ENCODE measurements at places on chromosomes 16 and 17. TPM values are rescaled to one million over a fixed set of nuclear protein-coding genes. Genes with fewer than 3 reads are reported as not detected.

The CDT1 gene
- total RNA-seq, result 21.6 TPM

The FGF11 gene
- 8.6 TPM for total RNA-seq

DNA sequence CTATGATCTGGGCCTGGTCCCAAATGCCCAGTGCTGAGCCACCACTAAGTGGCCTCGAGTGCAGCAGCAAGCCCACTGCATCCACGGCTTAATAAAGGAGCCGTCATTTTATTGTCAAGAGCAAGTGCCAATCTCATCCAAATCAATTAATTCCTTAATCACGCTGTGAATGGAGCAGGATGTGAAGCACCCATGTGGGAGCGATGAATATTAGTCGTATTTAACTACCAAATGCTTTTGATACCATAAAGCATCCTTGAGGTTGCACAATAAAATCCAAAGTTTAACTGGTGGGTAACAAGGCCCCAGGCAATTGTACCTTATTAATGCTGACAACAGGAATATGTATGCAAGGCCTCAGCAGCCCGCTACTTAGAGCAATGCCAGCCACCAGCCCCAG is 226.0 kb upstream of the C16orf82 start:
- ATAC-seq, result no peak

DNA sequence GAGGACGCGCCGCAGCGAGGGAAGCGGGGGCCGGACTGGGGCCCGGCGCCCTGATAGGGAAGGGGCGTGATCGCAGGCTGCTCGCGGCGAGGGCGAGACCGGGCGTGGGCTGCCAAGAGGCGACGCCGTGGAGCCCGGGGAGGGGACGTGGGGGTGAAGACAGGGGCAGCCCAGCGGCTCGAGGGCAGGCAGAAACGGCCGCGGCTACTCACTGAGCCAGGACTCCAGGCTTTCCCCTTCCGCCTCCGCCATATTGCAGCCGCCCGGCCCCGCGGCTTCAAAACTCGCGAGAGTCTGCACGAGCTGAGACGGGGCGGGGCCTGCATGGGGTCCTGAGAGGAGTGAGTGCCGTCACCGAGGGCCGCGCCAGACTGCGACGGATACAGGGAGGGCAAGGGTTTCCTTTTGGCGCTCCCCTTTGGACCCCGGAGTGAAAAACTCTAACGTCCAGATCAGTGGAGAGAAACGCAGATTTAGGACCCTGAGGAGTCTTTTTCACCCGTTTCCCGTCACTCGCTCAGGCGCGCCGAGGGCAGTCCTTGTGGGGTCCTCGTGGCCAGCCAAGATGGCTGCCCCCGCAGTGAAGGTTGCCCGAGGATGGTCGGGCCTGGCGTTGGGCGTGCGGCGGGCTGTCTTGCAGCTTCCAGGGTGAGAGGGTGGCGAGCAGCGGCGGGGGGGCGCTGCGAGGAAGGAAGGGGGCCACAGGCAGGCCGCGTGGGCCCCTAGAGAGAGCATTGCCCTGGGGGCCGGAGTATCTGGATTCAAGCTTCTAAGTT is at the start of the genes GGA3 and MRPS7:
Gene GGA3, minus strand, starts transcription at position 271 of the 776 bp plus-strand sequence. Its CDS starts 19 bp downstream, at position 252.
Gene MRPS7, plus strand, starts transcription at position 544 of the 776 bp plus-strand sequence. Its CDS starts 22 bp downstream, at position 566.
- peak; percentile 94 for ATAC-seq

The CDRT15 gene
- total RNA-seq, result not detected

- ATAC-seq, result no peak
Measured at GRCh38 chr17:40418428-40418706, 671 bp upstream of the TOP2A start.

DNA sequence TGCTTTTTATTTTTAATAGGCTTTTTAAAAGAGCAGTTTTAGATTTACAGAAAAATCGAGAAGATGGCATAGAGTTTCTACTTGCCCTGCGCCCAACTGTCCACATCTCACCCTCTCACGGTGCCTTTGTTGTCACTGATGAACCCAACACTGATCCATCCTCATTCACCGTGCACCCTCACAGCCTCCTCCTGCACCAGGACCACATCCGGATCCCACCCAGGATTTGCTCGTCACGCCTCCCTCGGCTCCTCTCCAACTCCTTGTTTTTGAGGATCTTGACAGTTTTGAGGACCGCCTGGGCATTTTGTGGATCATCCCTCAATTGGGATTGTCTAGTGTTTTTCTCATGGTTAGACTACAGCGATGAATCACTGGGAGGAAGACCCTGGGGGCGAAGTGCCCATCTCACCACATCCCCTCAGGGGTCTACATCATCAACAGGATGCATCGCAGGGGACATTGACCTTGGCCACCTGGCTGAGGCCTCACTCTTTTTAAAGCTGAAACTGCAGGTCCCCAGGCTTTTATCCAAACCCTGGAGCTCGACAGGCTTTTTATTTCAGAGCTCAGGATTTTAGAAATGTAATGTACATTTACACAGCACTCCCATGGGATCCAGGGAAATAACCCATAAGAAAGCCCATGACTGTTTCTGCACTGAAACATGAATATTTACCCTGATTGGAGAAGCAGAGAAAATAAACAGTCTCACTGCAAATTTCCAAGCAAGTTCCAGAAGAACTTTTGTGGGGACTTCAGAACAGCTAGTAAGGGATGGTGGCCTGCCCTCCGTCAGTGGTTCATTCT is 71.8 kb upstream of the ZNF469 start:
- no peak for ATAC-seq

DNA sequence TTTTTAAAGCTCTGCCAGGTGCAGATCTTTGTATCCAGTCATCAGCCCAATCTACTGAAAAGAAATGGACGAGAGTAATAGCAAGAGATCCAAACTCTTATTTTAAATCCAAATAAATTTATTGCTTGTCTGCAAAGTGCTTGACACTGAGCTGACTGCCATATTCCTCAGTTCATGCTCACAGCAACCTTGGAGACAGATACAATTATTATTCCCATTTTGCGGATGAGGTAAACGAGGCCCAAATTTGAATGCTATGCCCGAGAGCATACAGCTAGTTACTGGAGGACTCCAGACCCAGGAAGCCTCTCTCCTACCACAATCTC is 620 bp downstream of the NOB1 start:
- ATAC-seq, result no peak

The ERBB2 gene
- total RNA-seq, result 118 TPM

The HSPB9 gene
- not detected for total RNA-seq

DNA sequence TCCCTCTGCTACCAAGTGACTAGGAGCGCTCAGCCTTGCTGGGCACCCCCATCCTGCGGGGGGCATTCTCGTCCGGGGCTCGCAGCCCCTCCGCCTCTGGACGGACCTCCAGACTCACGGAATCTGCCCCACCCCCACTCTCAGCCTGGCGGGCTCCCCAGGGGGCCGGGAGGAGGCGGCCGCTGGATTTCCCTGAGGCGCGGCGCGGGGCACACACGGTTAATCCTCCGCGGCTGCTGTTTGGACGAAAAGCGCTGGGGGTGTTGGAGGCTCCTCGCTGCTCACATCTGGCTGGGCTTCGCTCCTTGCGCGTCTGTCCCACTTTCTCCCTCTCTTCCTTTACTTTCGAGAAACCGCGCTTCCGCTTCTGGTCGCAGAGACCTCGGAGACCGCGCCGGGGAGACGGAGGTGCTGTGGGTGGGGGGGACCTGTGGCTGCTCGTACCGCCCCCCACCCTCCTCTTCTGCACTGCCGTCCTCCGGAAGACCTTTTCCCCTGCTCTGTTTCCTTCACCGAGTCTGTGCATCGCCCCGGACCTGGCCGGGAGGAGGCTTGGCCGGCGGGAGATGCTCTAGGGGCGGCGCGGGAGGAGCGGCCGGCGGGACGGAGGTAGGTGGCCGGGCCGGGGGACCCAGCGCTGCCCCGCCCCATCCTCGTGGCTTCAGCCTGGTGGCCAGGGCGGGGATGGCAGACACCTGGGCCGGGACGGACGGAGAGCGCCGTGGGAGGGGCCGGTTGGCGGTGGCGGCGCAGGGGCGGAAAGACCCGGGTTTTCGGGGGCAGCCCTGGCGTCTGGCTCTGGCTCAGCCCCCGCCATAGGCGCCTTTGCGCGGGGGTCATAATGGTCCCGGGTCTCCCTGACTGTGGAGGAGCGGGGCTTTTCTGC is at the start of gene C1QTNF1:
Gene C1QTNF1, plus strand, starts transcription at position 284 of the 886 bp plus-strand sequence. CDS start 19,800 bp downstream, outside the sequence.
- ATAC-seq, result peak; percentile 52

GRCh38 chr17:49931416-49932137 is 37.4 kb upstream of the DLX4 start:
- peak; percentile 7 for ATAC-seq

The TP53TG3 gene
- total RNA-seq, result not detected

DNA sequence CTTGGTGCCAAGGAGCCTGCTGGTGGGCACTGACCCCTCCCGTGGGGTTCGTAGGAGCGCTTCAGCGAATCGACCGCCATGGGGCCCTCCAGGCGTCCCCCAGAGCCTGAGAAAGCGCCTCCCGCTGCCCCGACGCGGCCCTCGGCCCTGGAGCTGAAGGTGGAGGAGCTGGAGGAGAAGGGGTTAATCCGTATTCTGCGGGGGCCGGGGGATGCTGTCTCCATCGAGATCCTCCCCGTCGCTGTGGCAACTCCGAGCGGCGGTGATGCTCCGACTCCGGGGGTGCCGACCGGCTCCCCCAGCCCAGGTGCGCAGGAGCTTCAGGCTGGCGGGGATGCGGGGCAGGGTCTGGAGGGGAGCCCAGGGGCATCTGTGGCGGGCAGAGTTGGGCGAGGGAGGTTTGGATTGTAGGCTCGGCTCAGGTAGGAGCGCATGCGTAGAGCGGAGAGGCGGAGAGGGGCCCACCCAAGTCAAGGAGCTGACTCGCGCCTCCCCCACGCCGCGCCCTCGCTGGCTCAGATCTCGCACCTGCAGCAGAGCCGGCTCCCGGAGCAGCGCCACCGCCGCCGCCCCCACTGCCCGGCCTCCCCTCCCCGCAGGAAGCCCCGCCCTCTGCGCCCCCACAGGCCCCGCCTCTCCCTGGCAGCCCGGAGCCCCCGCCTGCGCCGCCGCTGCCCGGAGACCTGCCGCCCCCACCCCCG is 19.8 kb downstream of the FMNL1 start:
- ATAC-seq, result peak; percentile 10

GRCh38 chr16:85380905-85381737 is 232.0 kb upstream of the GSE1 start:
- ATAC-seq, result no peak

The HOXB8 gene
- not detected for total RNA-seq

- no peak for ATAC-seq
Measured at GRCh38 chr17:66813296-66813695, 21.6 kb upstream of the CACNG5 start.

The ABCC1 gene
- total RNA-seq, result 33.9 TPM

DNA sequence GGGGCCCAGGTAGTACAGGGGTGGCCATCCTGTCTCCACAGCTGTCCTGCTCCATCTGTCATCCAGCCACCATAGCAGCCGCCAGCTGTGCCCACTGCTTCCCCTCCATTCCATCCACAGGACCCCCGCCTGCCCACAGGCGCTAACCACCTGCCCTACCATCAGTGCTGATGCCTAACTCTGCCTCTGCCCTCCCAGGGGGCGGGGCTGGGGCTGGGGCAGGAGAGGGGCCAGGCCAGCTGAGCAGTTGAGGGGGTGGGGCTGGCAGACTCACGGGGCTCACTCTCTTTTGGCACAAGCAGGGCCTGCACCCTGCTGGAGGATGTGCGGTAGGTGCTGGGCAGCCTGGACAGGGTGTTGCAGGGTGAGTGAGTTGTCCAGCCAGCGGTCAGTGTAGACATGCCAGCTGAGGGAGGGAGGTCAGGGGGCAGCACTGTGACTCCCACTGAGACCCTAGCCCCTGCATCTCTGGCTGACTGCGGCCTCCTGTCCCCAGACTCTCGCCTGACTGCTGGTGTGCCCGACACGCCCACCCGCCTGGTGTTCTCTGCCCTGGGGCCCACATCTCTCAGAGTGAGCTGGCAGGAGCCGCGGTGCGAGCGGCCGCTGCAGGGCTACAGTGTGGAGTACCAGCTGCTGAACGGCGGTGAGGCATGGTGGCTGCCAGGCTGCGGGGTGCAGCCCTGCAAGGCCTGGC is 9.6 kb downstream of the GALK1 start:
- ATAC-seq, result peak; percentile 22

GRCh38 chr16:63244631-63245030 is 1208.4 kb upstream of the CDH8 start:
- ATAC-seq, result no peak

The SOX9 gene
- 20.3 TPM for total RNA-seq

- no peak for ATAC-seq
Measured at GRCh38 chr16:30380803-30381208, 1.6 kb downstream of the SEPTIN1 start.

The DNAAF1 gene
- 0.16 TPM for total RNA-seq

DNA sequence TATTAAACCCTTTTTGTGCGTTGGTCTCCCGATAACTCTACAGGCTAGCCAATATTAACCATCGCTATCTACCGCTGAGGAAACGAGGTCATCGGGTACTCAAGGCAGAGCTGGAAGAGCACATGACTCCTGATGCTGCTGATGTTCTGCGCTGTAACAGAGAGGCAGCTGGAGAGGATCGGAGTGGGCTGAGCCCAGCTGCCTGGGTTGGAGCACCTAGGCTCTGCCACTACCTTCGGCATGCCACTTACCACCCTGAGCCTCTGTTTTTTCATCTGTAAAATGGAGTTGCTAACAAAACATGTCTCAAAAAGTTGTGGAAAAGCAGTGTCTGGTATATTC is 432 bp upstream of the SLC46A1 start:
- no peak for ATAC-seq

- peak; percentile 78 for ATAC-seq
Measured at GRCh38 chr16:14409563-14409962, 220.5 kb downstream of the PARN start.

The SOX8 gene
- total RNA-seq, result 0.16 TPM

DNA sequence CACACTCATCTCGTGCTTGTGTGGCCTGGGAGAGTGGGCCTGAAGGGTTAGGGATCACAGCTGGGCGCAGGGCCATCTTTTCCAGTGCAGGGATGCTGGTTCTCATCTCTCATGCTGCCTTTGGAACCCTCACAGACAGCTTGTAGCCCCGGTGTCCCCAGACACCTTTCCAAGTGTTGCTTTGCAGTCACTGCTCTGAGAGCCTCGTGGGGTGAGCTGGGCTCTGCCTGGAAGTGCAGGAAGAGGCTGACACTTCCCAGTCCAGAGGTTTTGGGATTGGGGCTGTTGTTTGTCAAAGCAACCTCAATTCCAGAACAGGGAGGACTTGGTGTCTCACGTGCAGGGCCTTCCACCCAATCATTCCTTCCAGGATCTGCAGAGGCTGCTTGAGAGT is 28.2 kb downstream of the TBX4 start:
- ATAC-seq, result no peak

The EMP2 gene
- total RNA-seq, result 208 TPM

The CCL7 gene
- not detected for total RNA-seq

The CLDN7 gene
- total RNA-seq, result 279 TPM

The HLF gene
- total RNA-seq, result 10.8 TPM

The ENPP7 gene
- not detected for total RNA-seq

DNA sequence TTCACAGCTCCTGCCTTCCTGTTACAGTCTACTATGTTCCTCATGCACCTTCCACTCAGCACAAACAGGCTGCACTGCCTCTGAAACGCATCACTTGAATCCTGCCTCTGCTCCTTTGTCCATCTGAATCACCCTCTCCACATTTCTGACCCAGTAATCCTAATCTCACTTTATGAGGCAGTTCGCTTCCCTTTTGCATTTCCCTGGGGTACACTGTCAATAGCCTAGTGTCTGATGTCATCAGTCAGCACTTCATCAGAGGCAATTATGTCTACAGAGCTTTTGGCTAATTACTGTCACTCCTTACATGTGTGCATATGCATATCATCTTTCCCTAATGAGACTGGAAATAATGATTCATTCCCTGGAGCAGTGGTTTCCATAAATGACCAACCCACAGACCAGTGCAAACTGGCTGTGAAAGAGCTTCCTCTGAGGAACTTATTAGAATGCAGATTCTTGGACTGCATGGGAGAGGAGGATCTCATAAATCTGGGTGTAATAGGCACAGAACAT is 23.6 kb downstream of the CA4 start:
- peak; percentile 35 for ATAC-seq

The COX6A2 gene
- total RNA-seq, result 0.48 TPM

Data from esophagus mucosa (tissue), 1 donor.